ENCODE measurements at places on chromosomes 6 and 20.

- no peak for DNase-seq
These were observed 45.0 kb upstream of the FUCA2 start for GRCh38 chr6:143556529-143556928.

GRCh38 chr20:43937591-43937990, 22.9 kb downstream of the TOX2 start:
- no peak for DNase-seq

GRCh38 chr20:45056473-45057173, 44.3 kb downstream of the KCNS1 start:
- no peak for DNase-seq

GRCh38 chr6:34260576-34261267, 11.9 kb upstream of the SMIM29 start:
- DNase-seq = no peak

DNA sequence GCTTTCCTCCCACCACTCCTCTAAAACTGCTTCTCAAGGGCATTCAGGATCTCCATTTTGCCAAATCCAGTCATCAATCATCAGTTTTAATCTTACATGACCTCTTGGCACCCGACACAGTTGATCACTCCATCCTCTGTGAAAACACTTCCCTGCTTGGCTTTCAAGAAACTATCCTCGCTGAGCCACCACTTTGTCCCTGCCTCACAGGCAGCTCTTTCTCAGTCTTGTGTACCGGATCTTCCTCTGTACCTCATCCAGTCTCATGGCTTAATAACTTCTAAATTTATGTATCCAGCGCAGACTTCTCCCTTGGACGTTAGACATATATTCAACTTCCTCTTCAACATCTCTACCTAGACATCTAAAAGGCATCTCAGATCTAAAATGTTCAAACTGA, 89.9 kb downstream of the BTBD9 start:
- no peak for DNase-seq

- peak; percentile 50 for DNase-seq
These were observed 98.8 kb downstream of the ASXL1 start for GRCh38 chr20:32456869-32457478.

- DNase-seq = no peak
These were observed 73.0 kb upstream of the MYLIP start for GRCh38 chr6:16055852-16056251.

GRCh38 chr6:157709555-157709954, 113.5 kb upstream of the SNX9 start:
- DNase-seq = no peak

Data from cerebellar cortex (tissue), 1 donor.